ENCODE measurements at places on chromosomes 6 and 20. TPM values are rescaled to one million over a fixed set of nuclear protein-coding genes. Genes with fewer than 3 reads are reported as not detected.

MYL9 gene
- 0.23 TPM for total RNA-seq

C6orf132 gene
- total RNA-seq: 0.23 TPM

MYCT1 gene
- 4.4 TPM for total RNA-seq

C20orf202 gene
- 0.46 TPM for total RNA-seq

SYNCRIP gene
- 88.3 TPM for total RNA-seq

GLP1R gene
- total RNA-seq: 1.6 TPM

BPIFA1 gene
- total RNA-seq: not detected

MAK gene
- 2.1 TPM for total RNA-seq

ISM1 gene
- total RNA-seq: 2.8 TPM

NR2E1 gene
- total RNA-seq: 11.1 TPM

LPIN3 gene
- total RNA-seq: 1.4 TPM

RGL2 gene
- total RNA-seq: 34.4 TPM

SLC26A8 gene
- total RNA-seq: 9.0 TPM

PMEPA1 gene
- total RNA-seq: 16.1 TPM

GPR63 gene
- total RNA-seq: 14.3 TPM

PKIG gene
- total RNA-seq: 36.0 TPM

SH3BGRL2 gene
- 44.3 TPM for total RNA-seq

YTHDF1 gene
- total RNA-seq: 24.9 TPM
